Left ventricle myocardium superior (tissue), 1 donor: ENCODE measurements at places on chromosomes 16 and 17.

GRCh38 chr17:21445091-21445650, 69.0 kb downstream of the KCNJ12 start:
- no peak for DNase-seq

GRCh38 chr16:75169899-75170405, 21.6 kb downstream of the ZFP1 start:
- DNase-seq, result no peak

- DNase-seq, result no peak
These were observed 1503.0 kb upstream of the CDH8 start for GRCh38 chr16:63539276-63539675.

DNA sequence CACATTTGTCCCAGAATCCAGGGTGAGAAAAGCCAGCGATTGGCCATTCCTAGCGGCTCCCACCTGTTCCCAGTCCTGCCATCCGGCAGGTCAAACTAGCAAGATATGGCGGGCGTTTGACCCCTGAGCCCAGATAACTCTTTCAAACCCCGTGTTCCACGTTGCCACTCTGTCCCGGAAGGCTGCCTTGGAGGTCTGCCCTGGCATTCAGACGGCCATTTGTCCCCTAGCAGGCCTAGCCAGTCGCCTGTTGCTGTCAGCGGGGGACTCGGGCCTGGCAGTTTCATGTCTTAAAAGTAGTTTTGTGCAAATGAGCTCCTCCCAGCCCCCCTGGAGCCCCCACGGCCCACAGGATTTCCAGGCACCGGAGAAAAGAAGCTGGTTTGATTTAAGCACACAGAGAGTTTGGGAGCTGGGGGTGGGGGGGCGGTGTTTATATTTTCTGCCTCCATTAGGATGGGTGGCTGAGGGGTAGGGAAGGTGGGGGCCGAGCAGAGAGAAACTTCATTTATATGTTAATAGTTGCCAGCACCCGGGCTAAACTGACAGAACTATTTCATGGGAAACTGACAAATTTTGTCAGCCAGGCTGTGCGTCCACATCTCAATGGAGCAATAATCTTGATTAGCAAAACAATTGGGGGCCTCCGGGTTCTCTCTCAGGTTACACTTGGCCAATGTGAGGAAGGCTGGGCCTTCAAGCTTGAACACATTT, 240.9 kb upstream of the SALL1 start:
- no peak for DNase-seq

- DNase-seq, result no peak
These were observed 251.7 kb upstream of the IRX3 start for GRCh38 chr16:54538276-54538675.

GRCh38 chr17:82134101-82134500, 36.1 kb upstream of the FASN start:
- DNase-seq, result no peak

GRCh38 chr17:17243163-17243562, 6.2 kb upstream of the FLCN start:
- no peak for DNase-seq

GRCh38 chr16:82990155-82990554, 363.4 kb downstream of the CDH13 start:
- DNase-seq, result no peak

- no peak for DNase-seq
These were observed 43.3 kb upstream of the CDH13 start for GRCh38 chr16:82583422-82583821.

DNA sequence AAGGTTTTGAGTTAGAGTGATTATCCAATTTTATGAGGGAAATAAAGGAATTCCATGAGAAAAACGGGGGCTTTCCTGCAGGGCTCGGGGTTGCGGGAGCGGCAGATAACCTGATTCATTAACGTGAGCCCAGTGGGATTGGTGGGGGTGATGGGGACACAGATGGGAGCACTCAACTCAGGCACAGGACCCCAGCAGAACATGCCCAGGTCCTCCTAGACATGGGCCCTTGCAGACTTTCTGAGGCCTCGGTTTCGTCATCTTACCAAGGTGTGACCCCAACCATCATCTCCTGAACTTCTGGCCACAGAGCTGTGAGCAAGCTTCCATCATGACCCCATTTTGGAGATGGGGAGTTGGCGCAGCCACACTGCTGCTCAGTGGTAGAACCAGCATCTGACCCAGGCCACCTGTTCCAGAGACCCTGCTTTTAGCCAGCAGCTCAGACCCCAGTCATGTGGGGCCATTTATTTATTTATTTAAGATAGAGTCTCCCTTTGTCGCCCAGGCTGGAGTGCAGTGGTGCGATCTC, 22.3 kb downstream of the CARHSP1 start:
- no peak for DNase-seq
